Stimulated activated CD4-positive, alpha-beta T cell treated with anti-CD3 and anti-CD28 coated beads, Interleukin-1b, Interleukin-23, amount 100 ng/mL, for 1 hour (primary cell): ENCODE measurements at places on chromosomes 16 and 17.

DNA sequence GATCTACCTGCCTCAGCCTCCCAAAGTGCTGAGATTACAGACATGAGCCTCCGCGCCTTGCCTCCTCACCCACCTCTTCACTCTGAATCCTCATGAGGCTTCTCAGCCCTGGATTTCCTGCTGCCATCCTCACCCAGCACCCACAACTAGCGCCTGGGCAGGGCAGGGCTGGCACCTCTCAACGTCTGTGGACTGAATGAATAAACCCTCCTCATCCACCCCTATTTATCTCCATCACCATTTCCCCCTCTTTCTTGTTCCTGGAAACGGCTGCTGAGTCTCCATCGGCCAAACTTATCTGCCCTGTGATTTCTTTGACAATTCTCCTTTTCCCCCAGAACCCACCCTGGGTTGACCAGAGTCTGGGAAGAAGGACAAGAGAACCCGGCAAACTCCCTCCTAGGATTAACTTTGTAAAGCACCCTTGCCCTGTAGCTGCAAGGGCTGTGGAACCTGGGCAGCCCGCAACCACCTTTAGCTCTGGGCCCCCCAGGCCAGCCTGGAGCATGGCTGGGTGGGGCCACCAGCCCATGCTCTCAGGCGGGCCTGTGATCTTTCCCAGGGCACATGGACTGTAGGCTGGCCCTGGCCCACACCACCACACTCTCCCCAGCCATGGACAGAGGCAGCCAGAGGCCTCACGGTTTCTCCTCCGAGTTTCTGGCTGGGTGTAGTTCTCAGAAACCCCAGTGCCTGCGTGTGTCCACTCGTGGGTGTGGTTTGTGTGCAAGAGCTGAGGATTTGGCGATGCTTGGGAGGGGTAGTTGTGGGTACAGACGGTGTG is 2.4 kb downstream of the SPN start:
- no peak for DNase-seq

DNA sequence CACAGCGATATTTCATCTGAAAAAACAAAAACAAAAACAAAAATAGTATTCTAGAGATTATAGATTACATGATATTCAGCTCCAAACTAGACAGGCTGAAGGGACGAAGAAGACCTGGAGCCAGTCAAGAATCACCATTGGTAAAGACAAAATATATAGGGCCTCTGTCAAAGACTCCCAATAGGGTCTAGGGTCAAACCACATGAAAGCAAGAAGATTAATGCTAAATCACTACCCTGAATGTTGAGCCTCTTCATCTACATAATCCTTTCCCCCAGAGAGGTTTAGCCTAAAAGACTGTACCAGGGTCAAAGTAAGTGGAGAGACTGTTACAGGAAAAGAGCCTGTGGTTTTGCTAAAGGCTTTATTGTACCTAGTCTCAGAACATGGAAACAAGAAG is 10.8 kb upstream of the NME1 start:
- no peak for DNase-seq

- DNase-seq, result no peak
Measured at GRCh38 chr17:29181226-29181625, 1.0 kb upstream of the MYO18A start.

- DNase-seq, result no peak
Measured at GRCh38 chr17:77420095-77420803, 279.5 kb downstream of the SEC14L1 start.

- no peak for DNase-seq
Measured at GRCh38 chr17:56110463-56111135, 42.7 kb upstream of the ANKFN1 start.
